ENCODE measurements at places on chromosomes 16 and 17. TPM values are rescaled to one million over a fixed set of nuclear protein-coding genes. Genes with fewer than 3 reads are reported as not detected.

CD300H gene
- total RNA-seq: not detected

BORCS6 gene
- 4.2 TPM for total RNA-seq

ALDH3A2 gene
- 83.7 TPM for total RNA-seq

KRTAP9-2 gene
- not detected for total RNA-seq

PLLP gene
- total RNA-seq: not detected

EZH1 gene
- total RNA-seq: 6.7 TPM

CAPNS2 gene
- total RNA-seq: 0.12 TPM

VMP1 gene
- total RNA-seq: 227 TPM

YBX2 gene
- not detected for total RNA-seq

OTOP3 gene
- not detected for total RNA-seq

ZNF469 gene
- 0.23 TPM for total RNA-seq

CNGB1 gene
- total RNA-seq: not detected

PDE6G gene
- total RNA-seq: 0.35 TPM

GPR139 gene
- total RNA-seq: not detected

CDH3 gene
- under 0.01 TPM for total RNA-seq

SNAI3 gene
- total RNA-seq: not detected

WNT9B gene
- not detected for total RNA-seq

CCL4 gene
- total RNA-seq: not detected

EIF3CL gene
- 64.8 TPM for total RNA-seq

NPW gene
- total RNA-seq: 0.23 TPM

Data from smooth muscle cell of the coronary artery (primary cell).